Astrocyte of the hippocampus (primary cell): ENCODE measurements at places on chromosomes 5 and 9.

DNA sequence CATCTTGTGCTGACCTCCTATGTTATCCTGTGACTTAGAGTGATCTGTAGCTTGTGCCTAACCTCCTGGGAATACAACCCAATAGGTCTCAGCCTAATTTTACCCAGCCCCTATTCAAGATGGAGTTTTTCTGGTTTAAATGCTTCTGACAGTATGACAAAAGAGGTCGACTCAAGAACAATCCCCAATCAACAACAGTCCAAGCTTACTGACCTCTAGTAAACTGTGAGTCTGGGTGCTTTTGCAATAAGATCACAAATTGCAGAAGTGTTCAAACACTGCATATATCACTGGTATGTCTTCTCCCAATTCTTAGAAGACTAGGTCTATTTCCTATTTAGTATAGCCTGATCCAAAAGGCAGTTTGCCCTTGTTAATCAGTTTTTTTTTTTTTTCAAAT is 323.5 kb upstream of the PTGER4 start:
- DNase-seq = no peak

- DNase-seq = no peak
These were observed 25.6 kb upstream of the SMC2 start for GRCh38 chr9:104068546-104068945.

- no peak for DNase-seq
These were observed 51.0 kb downstream of the MTAP start for GRCh38 chr9:21853414-21853813.

GRCh38 chr5:172617817-172618216 is 23.2 kb upstream of the NEURL1B start:
- no peak for DNase-seq

GRCh38 chr5:177546258-177546741 is 8.1 kb downstream of the FAM193B start:
- peak; percentile 93 for DNase-seq

DNA sequence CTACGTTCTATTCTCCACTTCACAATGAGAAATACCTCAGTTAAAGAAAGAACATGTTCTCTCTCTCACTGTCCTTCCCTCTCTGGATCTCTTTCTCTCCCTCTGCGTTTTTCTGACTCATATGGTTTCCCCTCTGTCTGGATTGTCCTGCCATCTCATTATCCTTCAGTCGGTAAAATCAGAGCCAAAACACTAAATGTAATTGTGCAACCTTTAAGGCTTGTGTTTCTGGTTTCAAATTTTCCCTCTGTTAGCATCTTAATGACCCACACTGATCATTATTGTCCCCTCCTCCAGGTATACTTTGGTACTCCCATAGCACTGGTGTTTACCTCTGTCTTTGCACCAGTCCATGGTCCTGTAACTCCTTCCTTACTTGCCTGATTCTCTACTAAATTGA is 509.4 kb upstream of the C9orf72 start:
- no peak for DNase-seq

GRCh38 chr5:54491326-54491725 is 26.2 kb upstream of the SNX18 start:
- DNase-seq = no peak

DNA sequence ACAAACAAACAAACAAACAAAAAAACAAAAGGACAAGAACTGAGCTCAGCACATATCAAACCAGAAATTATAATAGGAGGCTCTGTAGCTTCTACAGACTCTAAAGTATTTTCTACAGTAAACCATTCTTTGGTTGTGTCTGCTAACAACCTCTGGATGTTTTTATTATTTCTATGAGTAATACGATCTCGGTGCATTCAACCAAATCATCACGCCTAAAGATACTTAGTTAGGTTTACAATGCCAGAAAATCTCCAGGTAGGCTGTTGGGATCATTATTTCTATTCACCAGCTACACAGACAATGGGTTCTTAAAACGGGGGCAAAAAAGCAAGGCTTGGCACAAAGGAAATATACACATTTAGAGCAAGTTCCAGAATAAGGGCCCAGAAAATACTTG is 41.6 kb upstream of the ALDOB start:
- peak; percentile 20 for DNase-seq

GRCh38 chr5:81835814-81836367 is 85.0 kb upstream of the SSBP2 start:
- DNase-seq = no peak

GRCh38 chr9:93929231-93929630 is 25.9 kb downstream of the BARX1 start:
- no peak for DNase-seq

- DNase-seq = no peak
These were observed 61.0 kb downstream of the SUB1 start for GRCh38 chr5:32646061-32646969.

DNA sequence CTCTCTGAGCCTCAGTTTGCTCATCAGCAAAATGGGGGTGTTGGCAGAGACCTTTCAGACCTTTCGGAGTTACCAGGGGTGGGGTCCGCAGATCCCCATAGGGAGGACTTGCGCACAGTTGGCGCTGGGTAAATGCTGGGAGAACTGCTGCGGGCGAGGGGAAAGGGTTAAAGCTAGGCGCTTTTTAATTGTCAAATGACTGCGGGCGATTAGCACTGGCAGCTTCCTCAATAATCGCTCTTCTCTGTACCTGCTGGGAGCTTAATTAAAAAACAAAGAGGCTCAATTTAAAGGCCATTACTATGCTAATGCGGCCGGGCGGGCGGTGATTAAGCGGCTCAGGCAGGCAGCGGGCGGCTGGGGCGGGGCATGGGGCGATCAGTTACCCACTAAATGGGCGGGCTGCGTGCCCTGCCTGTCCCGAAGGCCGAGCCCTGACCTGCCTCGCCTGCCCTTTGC is 63.0 kb downstream of the LMX1B start:
- DNase-seq = peak; percentile 32

- no peak for DNase-seq
These were observed 610.3 kb downstream of the TLE1 start for GRCh38 chr9:81079055-81079454.

DNA sequence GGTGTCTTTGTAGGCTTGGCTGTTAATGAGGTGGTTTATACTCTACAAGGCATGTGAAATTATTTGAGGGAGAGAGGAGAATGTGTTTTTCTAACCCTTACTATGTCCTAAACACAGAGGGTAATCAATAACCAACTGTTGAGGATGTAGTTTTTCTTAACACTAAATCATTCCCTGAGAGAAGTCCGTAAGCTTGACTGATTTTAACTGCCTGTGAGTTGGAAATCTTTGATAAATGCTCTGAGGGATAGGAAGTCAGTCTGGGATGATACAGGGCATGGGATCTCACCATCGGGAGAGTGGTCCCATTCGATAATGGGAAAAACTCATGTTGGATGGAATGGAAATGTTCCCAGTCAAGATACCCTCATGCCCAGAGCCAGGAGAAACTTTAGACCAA is 249.6 kb downstream of the PDZD2 start:
- DNase-seq = no peak

DNA sequence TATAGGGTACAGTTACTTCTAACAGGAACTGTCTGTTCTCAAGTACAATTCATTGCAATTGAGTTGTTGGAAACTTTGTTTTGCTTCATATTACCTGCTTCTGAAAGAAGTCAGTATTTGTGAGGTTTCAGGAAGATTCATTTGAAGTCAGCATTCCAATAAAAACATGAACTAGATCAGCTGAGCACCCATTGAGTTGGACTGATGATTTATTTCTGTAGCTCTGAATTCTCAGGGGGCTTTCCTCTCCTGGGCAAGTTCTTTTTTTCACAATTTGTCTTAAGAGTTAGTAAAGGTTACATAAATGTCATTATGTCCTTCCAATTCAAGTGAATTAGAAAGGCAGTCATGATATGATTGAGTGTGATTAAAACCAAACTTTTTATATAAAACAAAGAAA is 16.2 kb upstream of the KIF2A start:
- DNase-seq = no peak

- peak; percentile 49 for DNase-seq
These were observed 65.9 kb upstream of the PLPP1 start for GRCh38 chr5:55600497-55601203.

GRCh38 chr9:137411645-137412380 is 11.1 kb downstream of the EXD3 start:
- peak; percentile 98 for DNase-seq

- DNase-seq = no peak
These were observed 172.2 kb downstream of the ERCC6L2 start for GRCh38 chr9:96047741-96048103.

- no peak for DNase-seq
These were observed 517.8 kb upstream of the PAPPA start for GRCh38 chr9:115635680-115636383.

DNA sequence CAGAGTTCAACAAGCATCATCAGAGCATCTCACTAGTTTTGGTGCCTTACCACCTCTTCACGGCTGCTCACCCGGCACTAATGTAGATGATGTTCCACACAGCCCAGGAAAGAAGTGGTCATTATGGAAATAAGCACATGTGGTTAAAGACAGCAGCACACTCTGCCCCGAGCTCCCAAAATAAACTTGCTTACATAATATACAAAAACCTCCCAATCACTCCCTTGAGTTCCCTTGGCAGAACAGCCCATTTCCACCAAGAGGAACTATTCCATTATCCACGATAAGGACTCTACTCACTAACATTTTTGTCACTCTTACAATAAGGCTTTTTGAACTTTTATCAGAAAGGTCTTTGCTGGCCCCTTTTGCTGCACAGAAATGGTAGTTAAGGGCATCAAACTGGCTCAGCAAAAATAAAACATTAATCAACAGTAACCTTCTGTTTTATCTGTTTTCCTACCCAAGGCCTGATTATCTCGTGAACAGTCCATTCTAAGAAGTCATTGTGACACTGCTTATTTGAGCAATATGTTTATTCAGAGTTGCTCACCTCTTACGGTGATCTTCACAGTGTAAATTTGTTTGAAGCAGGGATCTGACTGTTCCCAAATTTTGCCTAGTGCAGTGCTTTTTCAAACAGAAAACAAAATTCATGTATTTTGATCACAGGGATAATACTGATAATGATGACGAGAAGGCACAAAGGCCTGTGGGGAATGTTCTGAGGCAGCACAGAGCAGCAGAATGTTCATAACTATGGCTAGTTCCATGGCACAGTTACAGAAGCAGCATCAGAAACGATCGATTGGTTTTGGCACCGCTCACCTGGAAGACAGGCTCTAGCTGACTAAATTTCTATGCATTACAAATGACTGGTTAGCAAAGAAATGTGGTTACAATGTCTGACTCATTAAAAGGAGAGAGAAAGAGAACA is 399.8 kb upstream of the PIK3R1 start:
- peak; percentile 75 for DNase-seq

- no peak for DNase-seq
These were observed 24.4 kb downstream of the ARHGAP26 start for GRCh38 chr5:142794537-142794936.

GRCh38 chr5:150992705-150993104 is 27.7 kb upstream of the GPX3 start:
- DNase-seq = no peak

- no peak for DNase-seq
These were observed 53.3 kb downstream of the SEMA6A start for GRCh38 chr5:116521173-116521872.

DNA sequence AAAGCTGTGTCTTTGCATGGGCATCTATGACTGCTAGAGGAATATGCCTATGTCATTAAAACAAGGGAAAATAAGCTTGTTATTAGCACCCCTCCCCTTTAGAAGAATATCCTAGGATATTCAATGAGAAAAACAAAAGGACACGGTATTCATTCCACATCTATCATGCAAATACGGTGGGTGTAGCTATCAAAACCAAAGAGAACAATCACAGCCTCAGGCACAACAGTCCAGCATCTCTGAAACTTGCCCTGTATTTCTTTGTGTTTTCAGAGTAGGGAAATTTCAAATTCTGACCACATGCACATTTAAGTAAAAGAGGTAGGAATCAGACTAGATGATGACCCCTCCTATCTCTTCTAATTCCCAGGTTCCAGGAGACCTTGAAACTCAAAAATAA is 209.9 kb downstream of the EFNA5 start:
- no peak for DNase-seq

DNA sequence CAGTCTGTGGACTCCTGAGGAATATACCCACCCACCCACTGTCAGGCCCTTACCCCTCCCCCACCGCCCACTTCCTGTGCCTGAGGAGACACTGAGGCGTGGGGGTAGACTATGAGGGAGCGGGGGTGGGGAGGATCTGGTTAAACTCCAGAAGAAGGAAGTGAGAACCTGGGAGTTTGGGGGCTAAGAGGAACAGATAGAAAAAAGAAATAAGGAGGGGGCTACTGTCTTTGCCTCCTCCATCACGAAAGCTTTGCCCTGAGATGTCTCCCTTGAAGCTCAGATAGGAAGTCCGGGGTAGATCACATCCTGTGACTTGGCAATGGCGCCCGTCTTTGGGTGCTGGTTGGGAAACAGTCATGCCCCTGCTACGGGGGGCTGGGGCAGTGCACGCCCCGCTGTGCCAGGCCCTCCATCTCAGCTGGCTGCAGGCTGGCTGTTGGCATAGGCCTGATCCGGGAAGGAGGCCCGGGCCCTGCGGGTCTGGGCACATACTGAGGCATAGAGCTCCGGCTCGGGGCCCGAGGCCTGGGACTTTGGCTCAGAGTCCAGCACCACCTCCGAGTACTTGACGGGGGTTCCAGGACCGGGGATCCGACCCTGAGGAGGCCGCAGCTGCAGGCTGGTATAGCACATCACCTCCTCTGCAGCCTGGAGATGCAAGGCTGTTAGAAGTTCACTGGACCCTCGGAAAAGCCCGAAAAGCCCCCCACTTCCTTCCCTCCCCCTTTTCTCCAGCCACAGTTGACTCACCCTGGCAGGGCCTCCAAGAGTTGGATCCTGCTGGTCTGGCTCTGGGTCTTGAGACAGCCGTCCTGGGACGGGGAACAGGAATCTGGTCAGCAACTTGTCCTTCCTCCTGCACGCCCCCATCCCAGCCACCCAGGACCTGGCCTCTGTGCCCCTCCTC is 1.0 kb downstream of the SIT1 start:
- no peak for DNase-seq

GRCh38 chr5:141805874-141806595 is 72.2 kb downstream of the PCDH1 start:
- no peak for DNase-seq

DNA sequence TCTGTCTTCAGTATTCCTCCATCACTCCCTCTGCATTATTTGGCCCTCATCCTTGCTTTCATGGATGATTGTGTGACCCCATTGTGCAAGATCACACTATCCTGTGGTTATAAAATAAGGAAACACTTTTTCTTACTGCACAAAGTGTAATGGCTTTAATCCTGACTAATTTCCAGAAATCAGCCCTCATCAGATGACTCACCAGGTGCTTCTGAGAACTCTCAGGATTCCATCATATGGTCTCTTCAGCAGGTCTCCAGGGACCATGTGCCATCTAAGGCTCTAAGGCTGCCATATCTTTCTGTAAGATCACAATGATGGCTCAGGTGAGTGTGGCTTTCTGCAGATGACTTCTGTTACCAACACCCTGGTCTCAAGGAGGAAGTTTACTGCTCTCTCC is 27.3 kb upstream of the FER start:
- DNase-seq = no peak

- no peak for DNase-seq
These were observed 26.1 kb downstream of the GLT6D1 start for GRCh38 chr9:135612981-135613910.
